Renal pelvis (tissue), 12 donors: ENCODE measurements at places on chromosomes 2 and 18. TPM values are rescaled to one million over a fixed set of nuclear protein-coding genes. Genes with fewer than 3 reads are reported as not detected.

DNA sequence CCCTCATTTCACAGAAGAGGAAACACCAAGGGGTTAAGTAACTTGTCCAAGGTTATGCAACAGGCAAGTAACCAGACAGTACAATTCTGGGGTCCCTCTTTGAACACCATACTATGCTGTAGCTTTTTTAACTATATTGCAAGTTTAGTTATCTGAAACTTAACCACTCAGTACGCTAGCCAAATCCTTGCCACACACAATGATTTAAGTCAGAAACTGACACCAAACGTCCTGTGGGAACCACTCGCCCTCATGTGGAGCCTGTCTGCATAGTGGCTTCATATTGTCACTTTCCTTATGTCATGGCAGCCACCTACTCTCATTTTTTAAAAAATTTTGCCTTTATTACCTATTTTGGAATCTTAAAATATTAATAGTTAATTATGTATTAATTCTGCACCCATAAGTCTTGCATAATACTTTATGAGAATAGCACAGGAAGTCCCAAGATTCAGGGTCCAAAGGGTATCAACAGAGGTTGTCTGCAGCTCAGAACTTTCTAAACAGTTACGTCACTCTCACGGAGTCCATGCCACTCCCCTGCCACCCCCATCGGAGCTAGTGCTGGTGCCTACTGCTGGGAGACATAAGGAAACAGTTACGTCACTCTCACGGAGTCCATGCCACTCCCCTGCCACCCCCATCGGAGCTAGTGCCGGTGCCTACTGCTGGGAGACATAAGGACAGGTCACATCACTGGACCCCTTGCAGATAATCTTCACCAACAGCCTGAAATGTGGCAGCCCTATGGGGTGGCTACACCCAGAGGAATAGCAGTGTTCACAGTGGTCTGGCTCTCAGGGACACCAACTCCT, 99.0 kb downstream of the L3MBTL4 start:
- no peak for DNase-seq

The AP1S3 gene
- polyA plus RNA-seq = 16.1 TPM

DNA sequence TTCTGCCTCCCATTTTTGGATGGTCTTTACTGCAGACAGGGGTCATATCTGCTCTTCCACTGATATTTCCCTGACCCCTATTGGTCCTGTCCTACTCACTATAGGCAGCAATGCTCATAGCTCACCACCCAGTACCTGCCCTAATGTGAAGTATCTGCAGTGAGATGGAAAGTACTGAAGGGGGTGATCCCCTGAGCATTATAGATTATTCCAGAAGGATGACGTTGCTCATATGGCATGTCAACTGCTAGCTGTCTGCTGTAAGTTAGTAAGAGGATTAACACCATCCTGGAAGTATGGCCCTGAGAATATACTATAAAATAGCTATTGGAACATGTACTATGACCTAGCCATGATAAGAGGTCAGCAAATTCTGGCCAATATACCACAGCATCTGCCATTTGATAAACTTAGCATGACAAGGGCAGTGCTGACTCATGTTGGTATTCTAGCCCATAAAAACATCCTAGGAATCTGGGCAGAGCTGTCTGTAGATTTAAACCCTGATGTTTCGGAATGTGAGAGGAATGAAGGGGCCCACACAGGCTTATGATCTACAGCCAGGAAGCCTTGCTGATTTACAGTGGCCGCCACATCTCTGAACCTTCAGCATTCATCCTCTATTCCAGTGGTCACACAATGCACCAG, 451.4 kb downstream of the TNS1 start:
- DNase-seq = no peak

- no peak for DNase-seq
These were observed 7.0 kb upstream of the NDUFV2 start for GRCh38 chr18:9095297-9096006.

DNA sequence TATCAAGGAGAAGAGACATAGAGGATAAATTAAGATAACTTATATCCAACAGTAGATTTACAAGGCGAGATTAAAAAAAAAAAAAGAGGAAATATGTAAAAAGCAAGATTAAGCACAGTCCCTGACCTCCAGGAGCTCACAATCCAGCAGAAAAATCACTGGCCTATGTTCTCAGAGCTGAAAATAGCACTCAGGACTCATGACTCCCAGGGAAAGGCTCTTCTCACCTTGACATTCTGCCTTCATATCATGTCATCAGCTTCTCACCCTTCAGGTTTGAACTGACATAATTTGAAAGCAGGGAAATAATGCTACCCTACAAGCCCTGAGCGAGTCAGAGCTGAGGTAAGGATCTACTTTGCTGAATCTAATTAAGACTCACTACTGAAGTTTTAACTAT, 82.8 kb downstream of the L3MBTL4 start:
- DNase-seq = no peak

DNA sequence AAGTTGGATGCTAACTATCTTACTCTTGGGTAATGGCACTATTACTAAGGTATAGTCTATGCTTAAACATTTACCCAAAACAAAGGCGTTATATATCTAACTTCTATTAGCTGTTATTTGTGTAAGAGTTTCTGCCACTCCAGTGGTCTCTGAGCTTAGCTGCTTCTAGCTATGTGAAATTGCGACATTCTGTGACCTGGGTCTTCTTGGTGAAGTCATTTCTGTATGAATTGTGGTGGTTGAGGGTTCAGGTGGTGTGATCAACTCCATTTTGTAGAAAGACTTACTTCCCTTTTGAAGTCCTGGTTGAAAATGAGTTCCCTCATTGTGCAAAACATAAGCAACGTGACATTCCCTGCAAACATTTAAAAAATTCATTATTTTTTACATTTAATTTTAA, 221.6 kb downstream of the PIK3C3 start:
- no peak for DNase-seq
